Hair follicular keratinocyte (primary cell): ENCODE measurements at places on chromosomes 12 and 14. TPM values are rescaled to one million over a fixed set of nuclear protein-coding genes. Genes with fewer than 3 reads are reported as not detected.

FAIM2 gene
- not detected in 2 replicates for total RNA-seq

OR10A7 gene
- total RNA-seq, result not detected in 2 replicates

C12orf42 gene
- not detected in 2 replicates for total RNA-seq

TDRD9 gene
- total RNA-seq, result 0.62 and 0.91 TPM in 2 replicates

YBX3 gene
- total RNA-seq, result 318 and 422 TPM in 2 replicates

SDS gene
- total RNA-seq, result not detected in 2 replicates

LGMN gene
- 43.6 and 48.8 TPM in 2 replicates for total RNA-seq

FITM1 gene
- not detected in 2 replicates for total RNA-seq

FERMT2 gene
- total RNA-seq, result 17.3 and 20.8 TPM in 2 replicates

PRIMA1 gene
- total RNA-seq, result not detected in 2 replicates

C12orf54 gene
- total RNA-seq, result 2.5 and 3.7 TPM in 2 replicates

C3AR1 gene
- not detected in 2 replicates for total RNA-seq

KRT85 gene
- not detected in 2 replicates for total RNA-seq

KCNC2 gene
- total RNA-seq, result not detected in 2 replicates

DHH gene
- total RNA-seq, result not detected in 2 replicates

NRXN3 gene
- 0.27 TPM in 1 of 2 replicates, not detected in the other for total RNA-seq
